ENCODE measurements at places on chromosomes 12 and 14.
A peak's percentile ranks its signal among the peaks of the same experiment; 100 is the strongest.

DNA sequence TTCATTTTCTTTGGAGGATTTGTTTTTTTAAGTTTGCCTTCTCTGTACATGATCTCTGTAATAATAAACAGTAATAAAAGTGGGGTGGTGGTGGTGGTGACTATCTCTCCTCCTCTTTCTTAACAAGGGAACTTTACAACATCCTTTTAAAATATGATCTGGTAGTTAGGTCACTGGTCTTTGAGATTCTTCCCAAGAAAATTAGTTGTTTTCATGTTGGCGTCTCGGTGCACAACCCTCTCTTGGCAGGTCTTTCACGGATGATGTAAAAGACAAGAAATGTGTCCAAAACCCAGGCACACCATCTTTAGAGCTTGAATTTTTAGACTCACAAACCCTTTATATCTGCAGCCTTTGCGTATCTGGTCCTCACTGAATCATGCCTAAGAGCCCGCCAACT is 488.5 kb upstream of the TBX3 start:
- no peak for DNase-seq

DNA sequence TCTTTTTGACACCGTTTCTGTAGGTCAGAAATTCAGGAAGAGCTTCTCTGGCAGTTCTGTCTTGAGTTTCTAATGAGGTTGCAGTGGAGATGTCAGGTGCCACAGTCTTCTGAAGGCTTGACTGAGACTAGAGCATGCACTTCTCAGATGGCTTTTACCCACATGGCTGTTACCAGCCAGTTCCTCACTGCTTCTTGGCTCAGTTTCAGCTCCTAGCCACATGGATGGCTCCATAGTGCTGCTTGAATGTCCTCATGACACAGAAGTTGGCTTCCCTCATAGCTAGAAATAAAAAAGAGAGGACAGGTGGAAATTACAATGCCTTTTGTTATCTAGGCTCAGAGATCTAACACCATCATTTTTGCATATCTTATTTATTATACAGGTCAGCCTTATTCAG is 38.1 kb upstream of the SLC2A13 start:
- DNase-seq, result no peak

- DNase-seq, result no peak
These were observed 42.9 kb downstream of the RBM19 start for GRCh38 chr12:113923251-113923650.

- DNase-seq, result no peak
These were observed 596.0 kb downstream of the SLC16A7 start for GRCh38 chr12:60191676-60192359.

- DNase-seq, result no peak
These were observed 1026.9 kb downstream of the LRFN5 start for GRCh38 chr14:42633504-42634095.

GRCh38 chr14:51792809-51793208 is 67.6 kb upstream of the GNG2 start:
- DNase-seq, result no peak

- no peak for DNase-seq
These were observed 7.8 kb upstream of the AMN start for GRCh38 chr14:102914474-102915291.

- DNase-seq, result no peak
These were observed 121.8 kb downstream of the NRXN3 start for GRCh38 chr14:78292003-78292402.

DNA sequence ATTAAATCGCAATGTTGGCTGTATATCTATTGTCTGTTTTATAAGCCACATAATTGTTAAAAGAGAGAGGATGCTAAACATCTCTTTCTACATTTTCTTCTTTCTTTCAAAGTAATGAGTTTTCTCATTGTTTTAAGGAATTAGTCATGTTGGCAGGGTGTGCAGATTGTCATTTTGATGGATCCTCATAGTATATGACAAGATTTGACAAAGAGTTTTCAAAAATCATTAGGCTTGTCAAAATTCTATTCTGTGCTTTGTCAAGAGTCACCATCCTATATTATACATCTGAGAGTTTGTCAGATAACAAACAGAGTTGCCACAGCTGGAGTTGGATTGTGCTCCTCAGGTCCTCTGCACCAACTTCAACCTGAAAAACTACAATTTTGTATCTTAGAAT is 35.4 kb upstream of the APPL2 start:
- DNase-seq, result no peak

- DNase-seq, result no peak
These were observed 180.6 kb upstream of the MYL2 start for GRCh38 chr12:111101003-111101402.

- DNase-seq, result no peak
These were observed 621.6 kb downstream of the CCER1 start for GRCh38 chr12:90333424-90333823.

- DNase-seq, result peak; percentile 57
These were observed at the start of gene BMAL2 for GRCh38 chr12:27332714-27333402. Gene BMAL2 (plus strand): TSS chr12:27332836. CDS start chr12:27333073, 237 bp downstream.

GRCh38 chr14:95156161-95157047 is 925 bp downstream of the DICER1 start:
- DNase-seq, result peak; percentile 54

- peak; percentile 75 for DNase-seq
These were observed 2.7 kb downstream of the MYO1A start for GRCh38 chr12:57046947-57047890.

DNA sequence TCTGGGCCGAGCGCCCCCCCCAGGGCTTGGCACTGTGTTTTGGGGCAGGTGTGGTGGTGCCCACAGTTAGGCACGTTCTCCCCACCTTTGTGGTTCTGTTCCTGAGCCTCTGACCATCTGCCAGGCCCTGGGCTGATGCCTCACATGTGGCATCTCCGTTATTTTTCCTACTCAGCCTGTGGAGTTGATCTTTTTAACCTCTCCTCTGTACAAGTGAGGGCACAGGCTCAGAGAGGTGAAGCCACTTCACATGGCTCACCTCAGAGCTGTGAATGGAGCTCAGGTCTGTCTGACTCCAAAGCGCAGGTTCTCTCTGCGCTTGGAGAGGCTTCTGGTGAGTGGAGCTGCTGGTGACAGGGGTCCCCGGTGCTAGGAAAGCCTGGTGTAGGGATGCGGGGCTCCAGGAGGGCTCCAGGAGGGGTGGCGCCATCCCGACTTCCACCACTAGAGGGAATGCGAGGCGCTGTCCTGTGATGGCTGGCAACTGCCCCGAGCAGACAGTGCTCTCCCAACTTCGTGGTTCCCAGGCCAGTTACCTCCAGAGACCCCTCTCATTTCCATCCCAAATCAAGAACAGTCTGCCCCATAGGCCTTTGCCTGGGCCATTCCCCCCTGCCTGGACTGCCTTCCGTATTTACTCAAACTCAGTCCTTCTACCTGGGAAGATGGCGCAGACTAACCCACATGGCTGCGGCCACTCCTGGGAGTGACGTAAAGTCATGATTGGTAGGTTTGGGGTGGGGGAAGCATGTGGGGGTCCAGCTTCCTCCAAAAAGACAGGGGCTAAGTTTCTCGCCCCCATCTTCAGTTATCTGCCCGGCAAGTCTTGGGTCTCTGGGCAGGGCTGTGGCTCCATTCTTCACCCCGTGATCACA is 9.9 kb downstream of the BCL7A start:
- peak; percentile 86 for DNase-seq

DNA sequence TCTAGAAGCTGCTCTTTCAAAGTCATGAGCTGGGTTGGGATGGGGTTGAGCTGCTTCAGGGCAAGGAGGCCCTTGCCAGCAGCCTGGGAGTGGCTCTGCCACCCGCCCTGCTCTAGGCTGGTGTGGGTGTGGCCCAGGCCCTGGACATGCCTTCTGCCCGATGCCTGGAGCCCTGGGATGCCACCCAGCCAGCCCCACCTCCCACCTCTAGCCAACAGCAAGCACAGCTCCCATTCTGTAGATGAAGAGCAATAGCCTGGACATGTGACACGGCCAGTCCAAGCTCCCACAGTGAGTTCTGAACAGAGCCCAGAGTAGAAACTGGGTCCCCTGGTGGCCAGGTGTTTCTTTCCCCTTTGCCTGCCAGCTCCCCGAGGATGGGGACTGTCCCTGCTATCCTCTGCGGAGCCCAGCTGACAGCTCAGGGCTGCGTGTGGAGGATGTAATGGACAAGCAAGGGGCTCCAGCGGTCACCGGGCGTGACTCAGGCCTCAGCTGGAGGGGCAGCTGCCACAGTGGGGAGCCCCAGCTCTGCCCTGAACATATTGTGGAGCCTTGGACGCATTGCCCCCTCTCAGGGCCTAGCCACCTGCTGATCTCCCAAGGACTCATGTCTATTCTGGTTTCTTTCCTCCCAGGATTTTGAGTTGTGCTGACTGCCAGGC is 165.2 kb downstream of the TSPAN9 start:
- no peak for DNase-seq

DNA sequence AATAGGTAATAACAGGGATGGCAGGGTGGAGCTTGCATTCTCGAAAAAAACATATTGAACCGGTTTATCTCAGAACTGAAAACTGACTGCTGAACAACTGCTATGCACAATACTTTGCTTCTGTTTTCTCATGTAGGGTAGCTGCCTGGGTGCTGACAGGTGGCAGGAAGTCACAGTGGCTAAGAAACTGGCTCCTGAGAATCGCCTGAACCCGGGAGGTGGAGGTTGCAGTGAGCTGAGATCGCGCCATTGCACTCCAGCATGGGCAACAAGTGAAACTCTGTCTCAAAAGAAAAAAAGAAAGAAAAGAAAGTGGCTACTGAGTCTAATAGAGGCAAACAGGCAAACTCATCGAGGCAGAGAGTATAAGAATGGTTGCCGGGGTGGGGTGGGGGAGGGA is 113.1 kb downstream of the CCDC60 start:
- DNase-seq, result no peak

DNA sequence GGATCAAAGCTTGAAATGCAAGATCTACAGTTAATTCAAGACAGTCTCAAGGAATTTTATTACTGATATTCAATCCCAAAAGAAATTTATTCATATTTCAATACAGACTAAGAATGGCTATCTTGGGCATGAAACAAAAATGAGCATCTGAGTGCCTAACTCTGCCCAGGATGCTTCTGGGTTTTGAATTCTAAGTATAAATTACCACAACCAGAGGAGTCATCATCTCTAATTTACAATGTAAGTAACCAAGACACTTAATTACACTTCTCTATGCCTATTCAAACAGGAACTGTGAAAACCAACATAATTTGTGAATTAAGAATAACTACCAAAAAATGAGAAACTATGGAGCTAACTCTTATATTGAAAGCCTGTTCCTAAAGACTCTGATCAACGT is 14.1 kb downstream of the OSBPL8 start:
- no peak for DNase-seq

Data from stimulated activated CD8-positive, alpha-beta memory T cell treated with anti-CD3 and anti-CD28 coated beads, Interleukin-4, amount 100 ng/mL, for 48 hours (primary cell).